ENCODE measurements at places on chromosomes 3 and 15. TPM values are rescaled to one million over a fixed set of nuclear protein-coding genes. Genes with fewer than 3 reads are reported as not detected.

Gene ZPLD1
- 0.03 TPM for polyA plus RNA-seq

Gene GAP43
- 22.3 TPM for polyA plus RNA-seq

Gene CLDN11
- 0.45 TPM for polyA plus RNA-seq

Gene MAP6D1
- polyA plus RNA-seq = not detected

Gene VIPR1
- polyA plus RNA-seq = 71.3 TPM

Gene NMNAT3
- polyA plus RNA-seq = 9.9 TPM

Gene SYNPR
- not detected for polyA plus RNA-seq

Gene CCR4
- polyA plus RNA-seq = not detected

Gene NKIRAS1
- polyA plus RNA-seq = 6.6 TPM

Gene C15orf62
- polyA plus RNA-seq = not detected

Gene CEMIP
- polyA plus RNA-seq = 0.96 TPM

Gene PBRM1
- 36.2 TPM for polyA plus RNA-seq

Gene BNC1
- 0.13 TPM for polyA plus RNA-seq
